Activated CD4-positive, alpha-beta memory T cell treated with anti-CD3 and anti-CD28 coated beads, Interleukin-2, amount 10 ng/mL, durations not matched to agents 7 days and 5 days (primary cell): ENCODE measurements at places on chromosomes 3 and 15.
A peak's percentile ranks its signal among the peaks of the same experiment; 100 is the strongest.

GRCh38 chr3:45592830-45593707 is 1.5 kb upstream of the LIMD1 start:
- peak; percentile 78 for DNase-seq

DNA sequence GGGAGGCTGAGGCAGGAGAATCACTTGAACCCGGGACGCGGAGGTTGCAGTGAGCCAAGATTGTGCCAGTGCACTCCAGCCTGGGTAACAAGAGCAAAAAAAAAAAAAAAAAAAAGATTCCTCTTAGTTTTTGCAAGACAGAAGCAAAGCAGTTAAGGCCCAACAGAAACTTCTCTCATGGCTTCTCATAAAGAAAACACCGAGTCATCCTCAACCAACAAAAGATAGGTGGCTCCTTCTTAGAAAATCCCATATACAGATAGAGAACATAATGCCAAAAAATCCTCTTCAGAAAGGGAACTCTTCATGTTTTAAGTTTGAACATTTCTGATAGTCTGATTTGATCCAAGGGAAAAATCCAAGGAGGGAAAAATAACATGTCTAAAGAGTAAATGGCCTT is 12.5 kb upstream of the SKIL start:
- DNase-seq: no peak

- DNase-seq: peak; percentile 72
Observed at GRCh38 chr3:108125550-108126071, 34.8 kb upstream of the CD47 start.

DNA sequence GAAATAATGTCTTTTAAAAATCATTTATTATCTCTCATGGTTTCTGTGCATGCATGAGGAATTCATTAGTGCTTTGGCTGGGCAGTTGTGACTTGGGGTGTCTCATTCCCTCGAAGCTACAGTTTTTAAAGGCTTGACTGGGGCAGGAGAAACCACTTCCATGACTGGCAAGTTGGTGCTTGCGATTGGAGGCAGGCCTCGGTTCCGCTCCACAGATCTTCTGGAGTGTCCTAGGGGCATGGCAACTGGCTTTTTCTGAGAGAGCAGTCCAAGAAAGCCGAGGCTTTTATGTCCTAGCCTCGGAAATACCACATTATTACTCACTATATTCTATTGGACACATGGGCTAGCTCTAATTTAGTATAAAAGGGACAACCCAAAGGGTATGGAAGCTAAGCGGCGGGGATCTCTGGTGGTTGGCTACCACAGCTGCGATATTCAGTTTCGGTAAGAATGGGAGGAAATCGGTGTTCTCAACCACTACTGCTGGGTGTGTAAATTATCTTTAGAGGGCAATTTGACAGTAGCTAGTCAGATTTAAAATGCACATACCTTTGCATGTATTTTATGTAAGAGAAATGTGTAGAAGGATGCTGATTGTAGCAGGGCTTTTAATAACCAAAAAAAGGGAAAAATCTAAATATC is 48.8 kb upstream of the TOP2B start:
- DNase-seq: no peak

- no peak for DNase-seq
Observed at GRCh38 chr3:120601554-120601953, 5.4 kb downstream of the NDUFB4 start.

DNA sequence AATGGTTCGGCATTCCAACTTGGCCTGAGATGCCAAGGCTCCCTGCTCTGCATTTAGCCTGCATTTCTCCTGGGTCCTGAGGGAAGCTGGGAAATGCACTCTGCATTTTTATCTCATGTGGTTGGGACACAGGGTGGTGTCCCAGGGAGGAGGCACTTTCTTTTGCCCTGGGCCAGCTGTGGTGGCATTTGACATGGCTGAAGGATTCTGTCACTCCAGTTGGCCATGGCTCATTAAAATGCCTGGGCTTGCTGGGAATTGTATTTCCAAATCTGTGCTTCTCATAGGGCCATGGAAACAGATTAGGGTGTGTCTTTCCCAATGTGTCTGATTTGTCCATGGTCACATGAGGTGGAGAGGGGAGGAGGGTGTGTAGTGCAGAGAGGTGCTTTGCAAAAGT is 128.3 kb upstream of the RGMA start:
- no peak for DNase-seq

DNA sequence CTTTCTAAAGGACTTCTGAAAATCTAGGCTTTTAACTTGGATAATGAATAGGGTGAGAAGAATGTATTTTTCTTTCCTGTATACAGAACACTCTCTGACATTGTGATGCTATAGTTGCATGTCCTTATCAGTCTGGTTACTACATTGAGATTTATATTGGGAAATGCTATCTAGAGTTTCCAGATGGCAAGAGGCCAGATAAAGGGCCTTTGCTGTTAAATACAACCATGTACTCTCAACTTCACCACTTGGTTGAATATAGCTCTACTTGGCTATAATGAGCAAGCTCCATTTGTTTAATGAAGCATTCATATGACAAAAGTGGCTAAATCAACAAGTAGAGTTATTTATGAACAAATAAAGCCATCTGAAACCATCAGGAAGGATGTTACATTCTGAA is 91.0 kb downstream of the IGSF11 start:
- DNase-seq: no peak

GRCh38 chr3:52494445-52494844 is 693 bp upstream of the STAB1 start:
- DNase-seq: no peak

GRCh38 chr15:56064152-56064551 is 70.7 kb upstream of the NEDD4 start:
- no peak for DNase-seq

DNA sequence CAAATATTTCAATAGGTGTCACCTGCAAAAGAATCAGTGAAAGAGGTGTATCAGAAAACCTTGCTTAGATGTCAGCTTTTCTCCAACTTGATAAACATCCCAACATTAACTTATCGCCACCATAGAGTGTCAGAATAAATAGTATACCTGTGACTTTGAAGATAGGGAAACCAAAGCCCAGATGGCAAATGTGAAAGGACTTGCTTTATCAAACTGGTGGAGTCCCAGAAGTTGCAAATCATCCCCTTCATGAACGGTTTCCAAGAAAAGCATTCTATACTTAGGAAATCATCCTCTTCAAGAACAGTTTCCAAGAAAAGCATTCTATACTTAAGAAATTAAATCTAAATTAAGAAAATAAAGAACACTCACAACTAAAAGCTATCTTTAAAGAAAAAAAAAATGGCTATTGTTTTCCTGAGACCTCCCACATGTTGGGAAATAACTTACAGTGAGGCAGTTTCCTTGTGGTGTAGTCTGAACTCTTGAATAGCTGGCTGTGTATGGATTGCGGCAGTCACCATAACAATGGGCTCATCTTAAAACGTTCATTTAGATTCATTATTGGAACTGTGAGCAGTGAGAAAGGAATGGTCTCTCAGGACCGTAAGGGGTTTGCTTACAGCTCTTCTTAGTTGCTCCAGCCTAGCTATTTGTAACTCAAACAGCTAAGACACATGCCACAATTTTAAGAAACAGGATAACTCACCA is 56.5 kb downstream of the GHSR start:
- no peak for DNase-seq

DNA sequence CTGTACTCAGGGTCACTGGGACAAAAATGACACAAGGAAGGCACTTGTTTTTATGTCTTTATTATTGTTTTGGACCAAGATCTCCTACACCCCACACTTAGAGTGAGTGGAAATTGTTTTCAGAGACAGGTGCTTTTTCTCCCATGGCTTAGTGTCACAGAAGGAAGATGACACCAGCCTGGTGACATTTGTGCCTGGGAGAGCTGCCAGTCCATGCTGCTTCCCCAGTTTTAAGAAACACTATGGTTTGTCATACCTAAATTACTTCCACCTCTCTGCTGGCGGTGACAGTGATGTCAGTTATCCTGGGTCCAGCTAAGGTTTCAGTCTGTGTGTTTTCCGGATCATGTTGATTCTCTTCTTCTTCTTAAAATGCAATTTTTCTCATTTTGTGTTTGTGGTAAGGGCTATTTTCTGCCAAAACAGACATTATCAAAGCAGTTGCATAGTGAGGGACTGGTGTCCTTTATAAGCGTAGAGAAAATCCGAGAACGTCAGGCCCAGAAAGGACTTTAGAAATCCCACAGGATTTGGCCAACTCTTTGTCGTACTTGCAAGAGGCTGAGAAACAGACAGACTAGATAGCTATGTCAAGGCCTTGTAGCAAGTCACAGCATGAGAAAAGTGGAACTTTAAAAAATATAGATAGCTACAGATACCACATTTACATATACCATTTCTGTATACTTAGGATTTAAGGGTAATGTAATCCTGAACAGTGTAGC is 149.5 kb downstream of the TP63 start:
- DNase-seq: no peak

DNA sequence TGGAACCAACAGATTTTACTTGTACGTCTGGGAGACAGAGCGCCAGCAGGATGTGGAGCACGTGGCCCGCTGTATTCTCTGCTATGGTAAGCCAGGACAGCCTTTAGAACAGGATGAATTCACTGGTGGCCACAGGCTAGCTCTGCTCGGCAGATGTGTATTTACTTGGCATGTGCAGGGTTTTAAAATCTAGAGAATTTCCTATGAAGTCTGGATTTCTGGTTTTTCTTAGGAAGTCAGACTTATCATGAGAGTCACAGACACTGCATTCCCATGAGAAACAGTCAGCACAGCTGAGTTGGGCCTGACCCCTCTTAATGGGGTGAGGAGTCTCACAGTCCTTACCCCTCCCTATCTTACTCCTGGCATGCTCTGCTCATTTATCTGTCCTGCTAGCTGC is 84.6 kb upstream of the COL6A5 start:
- no peak for DNase-seq

DNA sequence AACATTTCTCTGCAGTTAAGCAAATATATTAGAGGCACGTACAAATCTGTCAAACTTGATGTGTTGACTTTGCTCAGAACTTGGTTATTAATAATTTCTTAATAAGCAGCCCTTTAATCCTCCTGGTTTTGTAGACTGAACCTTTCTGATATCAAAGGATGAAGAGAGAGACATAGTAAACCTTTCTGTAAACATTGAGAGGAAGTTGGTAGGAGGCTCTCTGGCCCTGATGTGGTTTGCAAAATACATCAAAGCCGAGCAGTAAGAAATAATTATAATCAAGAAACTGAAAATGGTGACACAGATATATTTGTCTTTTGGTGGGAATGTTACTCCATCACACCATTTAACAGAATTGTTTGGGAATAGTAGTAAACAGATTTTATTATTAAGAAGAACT is 111.9 kb downstream of the OXSM start:
- no peak for DNase-seq

DNA sequence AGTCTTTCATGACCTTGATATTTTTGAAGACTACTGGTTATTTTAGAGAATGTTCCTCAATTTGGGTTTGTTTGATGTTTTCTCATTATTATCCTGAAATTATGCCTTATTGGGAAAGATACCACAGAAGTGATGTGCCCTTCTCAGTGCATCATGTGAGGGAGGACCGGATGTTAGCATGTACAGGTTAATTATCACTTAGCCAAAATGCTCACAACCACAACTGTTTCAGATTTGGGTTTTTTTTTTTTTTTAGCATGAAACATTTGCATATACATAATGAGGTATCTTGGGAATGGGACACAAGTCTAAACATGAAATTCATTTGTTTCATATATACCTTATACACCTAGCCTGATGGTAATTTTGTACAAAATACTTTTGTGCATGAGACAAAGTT is 59.8 kb downstream of the PIK3R4 start:
- no peak for DNase-seq

DNA sequence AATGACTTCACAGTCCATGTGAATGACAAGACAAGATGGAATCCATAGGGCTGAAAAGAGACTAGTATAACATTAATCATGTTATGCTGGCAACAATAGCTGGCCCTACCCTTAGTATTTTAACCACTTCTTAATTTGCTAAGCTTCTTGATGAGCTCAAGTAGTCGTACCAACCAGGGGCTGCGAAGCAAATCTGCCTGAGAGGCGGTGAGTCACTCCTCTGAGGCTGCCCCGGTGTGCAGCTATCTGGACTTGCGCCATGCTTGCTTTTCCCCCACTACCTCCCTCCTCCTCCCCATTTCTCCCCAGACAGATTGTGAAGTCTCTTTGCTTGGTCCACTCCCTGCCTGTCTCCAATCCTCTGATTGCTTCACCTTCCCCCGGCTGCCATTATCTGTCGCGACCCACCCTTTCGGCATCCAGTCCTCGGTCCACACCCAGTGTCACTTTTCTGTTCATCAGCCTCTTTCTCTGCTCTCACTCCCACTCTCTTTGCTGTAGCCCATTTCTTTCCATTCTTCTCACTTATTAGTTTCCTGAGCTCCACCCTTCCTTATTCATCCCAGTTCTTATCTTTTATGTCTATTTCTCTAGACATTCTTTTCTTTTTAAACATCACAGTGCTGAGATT is 42.7 kb downstream of the DUT start:
- no peak for DNase-seq

GRCh38 chr3:22542311-22542710 is 660.8 kb upstream of the UBE2E2 start:
- DNase-seq: no peak

DNA sequence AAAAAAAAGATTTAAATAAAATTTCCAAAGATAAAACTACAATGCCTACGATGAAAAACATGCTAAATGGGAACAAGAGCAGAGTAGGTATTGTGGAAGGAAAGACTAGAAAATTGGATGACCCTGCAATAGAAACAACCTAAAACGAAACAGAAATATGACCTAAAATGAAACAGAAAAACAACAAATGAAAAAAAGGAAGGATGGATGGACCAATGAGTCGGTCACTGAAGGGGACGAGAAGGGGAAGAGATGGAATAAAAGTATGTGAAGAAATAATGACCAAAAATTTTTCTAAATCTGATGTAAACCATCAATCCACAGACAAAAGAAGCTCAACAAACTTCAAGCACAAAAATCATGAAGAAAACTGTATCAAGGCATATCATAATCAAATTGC is 44.8 kb downstream of the TBC1D2B start:
- DNase-seq: no peak

DNA sequence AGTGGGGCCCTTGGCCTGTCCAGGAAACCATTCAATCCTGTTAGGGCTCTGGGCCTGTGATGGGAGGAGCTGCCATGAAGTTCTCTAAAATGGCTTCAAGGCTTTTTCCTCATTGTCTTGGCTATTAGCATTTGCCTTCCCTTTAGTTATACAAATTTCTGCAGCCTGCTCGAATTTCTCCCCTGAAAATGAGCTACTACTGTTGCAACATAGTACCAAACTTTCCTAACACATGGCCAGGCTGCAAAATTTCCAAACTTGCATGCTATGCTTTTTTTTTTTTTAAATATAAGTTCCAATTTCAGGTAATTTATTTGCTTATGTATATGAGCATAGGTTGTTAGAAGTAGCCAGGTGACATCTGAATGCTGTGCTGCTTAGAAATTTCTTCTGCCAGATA is 560.8 kb upstream of the TBL1XR1 start:
- no peak for DNase-seq

- no peak for DNase-seq
Observed at GRCh38 chr3:129974564-129974832, at the start of gene TRH. TRH (plus strand) TSS chr3:129974720; CDS start chr3:129975817, 1,097 bp downstream.

GRCh38 chr3:42179110-42179725 is 86.8 kb downstream of the CCK start:
- no peak for DNase-seq

- no peak for DNase-seq
Observed at GRCh38 chr3:151787626-151788025, 26.3 kb upstream of the AADAC start.
